Transverse colon (tissue), 4 donors: ENCODE measurements at places on chromosomes 3 and 15. TPM values are rescaled to one million over a fixed set of nuclear protein-coding genes. Genes with fewer than 3 reads are reported as not detected.

Gene GOLGA8A
- 53.8 TPM for total RNA-seq

Gene PRR20G
- not detected for total RNA-seq

DNA sequence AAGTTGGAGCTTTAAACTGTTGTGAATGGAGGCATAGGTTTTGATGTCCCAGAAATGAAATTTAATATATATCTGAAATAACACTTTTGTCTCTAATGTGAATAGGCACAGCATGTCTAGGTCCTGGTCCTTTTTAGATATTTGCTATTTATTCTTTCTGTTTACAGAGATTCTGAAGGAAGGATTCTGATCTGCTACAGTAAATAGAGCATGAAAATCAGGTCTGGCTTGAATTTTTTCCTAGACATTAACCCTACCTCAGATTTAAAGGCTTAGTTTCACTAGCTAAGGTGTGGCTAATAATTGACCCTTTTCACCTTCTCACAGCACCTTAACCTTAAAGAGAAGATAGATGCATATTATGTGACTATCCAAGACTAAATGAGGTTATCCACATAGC, 48.0 kb upstream of the SYNPR start:
- H3K4me1 ChIP-seq: no peaks in the 10 kb centered on the region
- DNase-seq: no peak

Gene CHDH
- total RNA-seq: 36.5 TPM

- no peak for DNase-seq
- H3K4me3 ChIP-seq: no peak overlapping the region
- peaks cover under 1% of the 10 kb centered on the region for H3K27me3 ChIP-seq
- no peaks in the 10 kb centered on the region for H3K36me3 ChIP-seq
Observed at GRCh38 chr3:140924097-140924873, 17.4 kb upstream of the SLC25A36 start.

GRCh38 chr3:72077473-72078259, 292.7 kb upstream of the PROK2 start:
- peak overlapping the region; percentile 26 for H3K27ac ChIP-seq
- no peaks in the 10 kb centered on the region for H3K36me3 ChIP-seq
- peaks cover 5% of the 10 kb centered on the region for H3K4me1 ChIP-seq
- no peaks in the 10 kb centered on the region for H3K27me3 ChIP-seq
- H3K4me3 ChIP-seq: no peak overlapping the region

Gene FMN1
- 59.4 TPM for total RNA-seq

Gene PLEKHO2
- total RNA-seq: 12.3 TPM

Gene SAMD7
- total RNA-seq: not detected

Gene TMEM212
- not detected for total RNA-seq

Gene TPRG1
- 4.1 TPM for total RNA-seq

DNA sequence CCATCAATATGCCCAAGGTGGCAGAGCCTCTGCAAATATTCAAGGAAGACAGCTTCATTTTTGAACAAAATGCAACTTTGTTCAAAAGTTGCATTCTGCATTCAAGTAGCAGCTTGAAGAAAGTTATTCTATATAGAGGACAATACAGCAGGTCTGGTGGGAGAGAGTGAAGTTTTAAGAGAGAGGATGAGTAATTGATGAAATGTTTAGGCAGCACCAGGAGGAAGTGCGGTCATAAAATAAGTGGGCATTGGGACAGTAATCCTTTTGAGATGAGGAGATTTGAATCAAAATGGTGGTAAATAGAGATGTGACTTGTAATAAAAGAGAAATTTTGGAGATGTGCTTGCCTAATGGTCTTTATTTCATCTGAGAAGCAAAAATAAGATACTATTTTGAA, 607.3 kb upstream of the ZNF385D start:
- no peak overlapping the region for H3K27ac ChIP-seq
- no peaks in the 10 kb centered on the region for H3K4me1 ChIP-seq
- H3K4me3 ChIP-seq: no peak overlapping the region

Gene SCN11A
- total RNA-seq: 0.27 TPM

GRCh38 chr15:45376300-45376928, 1.9 kb downstream of the GATM start:
- no peak for DNase-seq
- no peaks in the 10 kb centered on the region for H3K36me3 ChIP-seq
- no peak overlapping the region for H3K4me3 ChIP-seq
- H3K27ac ChIP-seq: no peak overlapping the region
- H3K4me1 ChIP-seq: peaks cover 42% of the 10 kb centered on the region
- no peaks in the 10 kb centered on the region for H3K27me3 ChIP-seq

DNA sequence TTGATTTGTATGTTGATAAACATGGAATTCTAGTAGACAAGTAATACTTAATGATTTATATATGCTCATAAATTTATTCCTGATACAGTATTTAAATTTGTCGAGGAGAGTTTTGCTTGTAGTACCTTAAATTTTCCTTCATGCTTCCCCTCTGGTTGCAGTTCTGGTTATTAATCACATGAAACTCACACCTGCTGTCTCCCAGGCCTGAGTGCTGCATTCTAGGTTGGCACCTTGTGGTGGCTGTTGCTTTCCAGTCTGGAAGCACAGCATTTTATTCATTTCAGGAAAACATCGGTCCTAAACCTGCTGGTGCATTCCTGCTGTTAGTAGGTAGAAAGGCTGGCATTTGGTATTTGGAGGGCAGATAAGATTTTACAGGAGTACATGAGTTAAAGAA, 44.9 kb downstream of the ATP1B3 start:
- no peak overlapping the region for H3K27ac ChIP-seq
- no peaks in the 10 kb centered on the region for H3K4me1 ChIP-seq
- H3K27me3 ChIP-seq: no peaks in the 10 kb centered on the region
- DNase-seq: no peak
